ENCODE measurements at places on chromosomes 6 and 20.

- DNase-seq = no peak
Observed at GRCh38 chr6:63391203-63391970, 71.6 kb upstream of the LGSN start.

- DNase-seq = no peak
Observed at GRCh38 chr6:73722318-73723060, 26.5 kb downstream of the CD109 start.

DNA sequence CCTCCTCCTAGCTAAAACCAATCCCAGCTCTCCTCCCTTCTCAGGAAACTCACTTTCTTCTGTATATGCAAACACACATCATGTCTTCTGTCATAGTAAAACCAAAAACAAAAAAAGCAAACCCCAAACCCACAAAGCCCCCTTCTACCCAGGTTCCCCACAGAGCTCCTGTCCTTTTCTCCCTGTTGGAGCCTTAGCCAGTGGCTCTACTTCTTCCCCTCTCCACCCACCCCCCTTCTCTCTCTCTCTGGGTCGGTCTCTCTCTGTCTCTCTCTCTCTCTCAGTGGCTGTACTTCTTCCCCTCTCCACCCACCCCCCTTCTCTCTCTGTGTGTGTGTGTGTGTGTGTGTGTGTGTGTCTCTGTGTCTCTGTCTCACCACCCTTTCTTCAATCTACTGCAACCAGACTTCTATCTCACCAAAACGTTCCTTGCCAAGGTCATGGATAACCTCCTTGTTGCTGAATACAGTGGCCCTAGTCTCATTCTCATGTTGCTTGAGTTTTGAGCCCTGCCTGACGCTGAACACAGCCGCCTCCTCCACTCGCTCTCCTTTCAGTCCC, 8.7 kb upstream of the OSER1 start:
- DNase-seq = no peak

DNA sequence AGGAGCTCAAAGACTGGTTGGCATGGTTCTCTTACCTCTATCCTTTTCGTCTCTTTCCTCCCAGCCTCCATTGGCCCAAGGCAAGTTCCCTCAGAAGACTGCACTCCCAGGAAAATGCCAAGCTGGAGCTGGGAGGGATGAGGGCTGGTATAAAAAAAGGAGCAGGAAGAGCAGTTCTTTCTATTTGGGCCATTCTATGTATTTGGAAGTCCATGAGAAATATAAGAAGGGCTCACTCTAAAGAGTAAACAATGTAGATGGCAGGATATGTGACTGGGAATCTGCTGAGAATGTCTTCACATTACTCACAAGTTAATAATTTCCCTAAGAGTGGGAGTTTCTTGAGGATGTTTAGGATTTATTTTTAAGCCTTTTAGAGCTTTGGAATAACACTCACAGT, 36.6 kb upstream of the ADTRP start:
- DNase-seq = no peak

DNA sequence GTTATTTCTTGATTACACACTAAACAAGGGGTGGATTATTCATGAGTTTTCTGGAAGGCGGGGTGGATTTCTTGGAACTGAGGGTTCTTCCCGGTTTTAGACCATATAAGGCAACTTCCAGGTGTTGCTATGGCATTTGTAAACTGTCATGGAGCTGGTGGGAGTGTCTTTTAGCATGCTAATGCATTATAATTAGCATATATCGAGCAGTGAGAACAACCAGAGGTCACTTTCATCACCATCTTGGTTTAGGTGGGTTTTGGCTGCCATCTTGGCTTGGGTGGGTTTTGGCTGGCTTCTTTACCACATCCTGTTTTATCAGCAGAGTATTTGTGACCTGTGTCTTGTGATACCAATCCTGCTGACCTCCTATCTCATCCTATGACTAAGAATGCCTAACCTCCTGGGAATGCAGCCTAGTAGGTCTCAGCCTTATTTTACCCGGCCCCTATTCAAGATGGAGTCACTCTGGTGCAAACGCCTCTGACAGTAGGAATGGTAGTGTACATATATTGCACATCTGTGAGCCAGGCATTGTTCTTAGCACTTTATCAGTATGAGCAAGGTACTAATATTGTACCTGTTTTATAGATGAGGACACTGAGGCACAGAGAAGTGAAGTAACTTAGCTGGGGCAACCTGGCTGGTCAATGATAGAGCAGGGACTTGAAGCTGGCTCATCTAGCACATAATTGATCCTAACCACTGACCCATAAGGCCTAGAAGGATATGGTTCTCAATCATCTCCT, 203.7 kb downstream of the NFATC2 start:
- no peak for DNase-seq

GRCh38 chr20:20212675-20213096, 155.2 kb upstream of the INSM1 start:
- DNase-seq = no peak

GRCh38 chr6:28139860-28140543, 1.7 kb upstream of the ZKSCAN8 start:
- DNase-seq = no peak

- no peak for DNase-seq
Observed at GRCh38 chr6:1027109-1027794, 284.6 kb upstream of the FOXQ1 start.

- no peak for DNase-seq
Observed at GRCh38 chr6:156699017-156699421, 78.2 kb upstream of the ARID1B start.

DNA sequence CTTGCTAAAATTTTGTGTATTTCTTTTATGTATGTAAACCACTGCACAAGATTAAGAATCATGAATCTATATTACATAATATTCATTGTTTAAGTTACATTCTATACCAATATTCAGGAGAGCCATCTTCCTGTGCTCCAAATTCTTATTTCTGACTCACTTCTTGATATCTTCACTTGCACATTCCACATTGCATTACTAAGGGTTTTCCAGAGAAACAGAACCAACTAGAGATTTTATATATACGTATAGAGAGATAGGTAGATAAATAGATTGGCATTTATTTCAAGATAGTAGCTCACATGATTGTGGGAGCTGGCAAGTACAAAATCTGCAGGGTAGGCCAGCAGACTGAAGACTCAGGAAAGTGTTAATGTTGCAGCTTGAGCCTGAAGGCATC, 222.2 kb upstream of the PRSS16 start:
- no peak for DNase-seq

DNA sequence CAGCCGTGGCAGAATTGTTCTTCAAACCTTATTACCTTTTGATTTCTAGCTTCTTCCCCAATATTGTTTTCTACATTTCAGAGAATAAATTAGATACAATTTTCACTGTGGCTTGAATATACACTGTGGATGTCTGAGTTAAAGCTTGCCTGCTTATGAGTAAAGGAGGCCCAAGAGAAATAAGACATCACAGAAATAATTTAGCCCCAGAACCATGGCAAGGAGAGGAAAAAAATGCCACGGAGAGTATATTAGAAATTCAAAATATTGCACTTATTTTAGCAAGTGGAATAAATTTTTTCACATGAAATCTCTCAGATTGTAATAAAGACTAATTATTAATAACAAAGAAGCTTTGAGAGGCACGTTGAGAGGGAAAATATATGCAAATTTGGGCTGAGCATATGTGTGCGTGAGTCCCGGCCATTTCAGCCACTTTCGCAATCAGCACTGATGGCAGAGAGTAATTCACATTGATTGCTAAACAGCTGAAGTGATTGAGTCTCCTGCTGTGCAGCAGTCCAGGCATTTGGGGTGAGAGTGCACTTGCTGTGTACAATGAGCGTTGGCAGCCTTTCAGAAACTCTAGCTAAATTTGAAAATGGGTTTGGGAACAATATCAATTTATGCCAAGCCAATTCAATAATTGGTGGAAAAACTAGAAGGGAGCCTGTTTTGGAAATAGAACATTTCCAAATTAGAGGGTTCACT, 596.0 kb downstream of the EPM2A start:
- DNase-seq = no peak

DNA sequence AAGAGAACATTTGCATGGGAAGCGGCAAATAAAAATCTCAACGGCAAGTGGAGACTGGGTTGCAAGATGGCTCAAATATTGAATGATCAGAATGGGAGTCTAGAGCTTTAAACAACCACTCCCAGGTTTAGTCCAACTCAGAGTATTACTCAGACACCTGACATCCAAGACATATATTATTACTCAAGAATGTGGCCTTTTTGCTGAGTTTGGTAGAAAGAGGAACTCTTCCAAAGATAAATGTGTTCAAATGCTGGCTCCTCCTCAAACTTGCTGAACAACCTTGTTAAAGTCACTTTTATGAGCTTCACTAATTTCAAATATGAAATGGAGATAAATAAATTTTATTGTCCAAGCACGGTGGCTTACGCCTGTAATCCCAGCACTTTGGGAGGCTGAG, 77.8 kb downstream of the ESR1 start:
- DNase-seq = no peak

DNA sequence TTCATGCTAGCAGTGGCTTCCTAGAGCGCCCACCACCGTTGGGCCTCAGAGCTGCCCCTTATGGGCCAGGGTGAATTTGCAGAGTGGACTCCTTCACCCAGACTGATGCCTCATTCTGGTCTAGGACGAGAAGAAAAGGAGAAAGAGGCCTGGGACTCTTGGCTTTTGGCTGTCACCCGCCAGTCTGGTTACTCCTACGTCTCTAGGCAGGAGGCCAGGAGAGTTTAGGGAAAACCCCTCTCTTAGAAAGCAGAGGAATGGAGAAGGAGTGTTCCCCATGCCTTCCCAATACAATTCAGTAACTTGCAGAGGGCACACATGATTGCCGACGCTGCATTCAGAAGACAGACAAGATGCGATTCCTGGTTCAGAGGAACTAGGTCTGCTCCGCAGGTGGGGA, 70.1 kb downstream of the CDC5L start:
- no peak for DNase-seq

DNA sequence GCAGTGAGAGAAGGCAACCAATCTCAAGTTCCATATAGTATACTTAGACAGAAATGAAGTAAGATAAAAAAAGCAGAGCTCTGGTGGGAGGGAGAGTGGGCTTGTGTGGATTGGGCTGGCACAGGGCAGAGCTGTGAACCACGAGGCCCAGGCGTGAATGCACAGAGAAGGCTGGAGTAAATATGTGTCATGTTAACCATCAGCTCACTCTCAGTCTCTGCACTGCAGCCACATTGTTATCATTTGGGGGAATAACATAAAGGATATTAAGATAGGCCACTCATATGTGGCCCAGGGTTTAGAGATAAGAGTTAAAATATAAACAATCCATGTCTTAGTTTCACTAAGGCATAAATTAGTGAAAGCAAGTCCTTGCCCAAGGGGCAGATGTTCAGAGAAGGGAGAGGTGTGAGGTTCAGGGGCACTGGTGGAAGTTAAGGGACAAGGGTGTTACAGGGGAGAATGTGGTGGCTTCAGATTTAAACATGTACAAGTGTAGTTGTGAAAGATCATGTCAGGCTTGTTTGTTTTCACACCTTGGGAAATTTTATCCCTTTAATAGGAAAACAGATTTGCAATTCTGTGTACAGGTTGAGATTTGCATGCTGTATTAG, 14.4 kb downstream of the GMPR start:
- no peak for DNase-seq

DNA sequence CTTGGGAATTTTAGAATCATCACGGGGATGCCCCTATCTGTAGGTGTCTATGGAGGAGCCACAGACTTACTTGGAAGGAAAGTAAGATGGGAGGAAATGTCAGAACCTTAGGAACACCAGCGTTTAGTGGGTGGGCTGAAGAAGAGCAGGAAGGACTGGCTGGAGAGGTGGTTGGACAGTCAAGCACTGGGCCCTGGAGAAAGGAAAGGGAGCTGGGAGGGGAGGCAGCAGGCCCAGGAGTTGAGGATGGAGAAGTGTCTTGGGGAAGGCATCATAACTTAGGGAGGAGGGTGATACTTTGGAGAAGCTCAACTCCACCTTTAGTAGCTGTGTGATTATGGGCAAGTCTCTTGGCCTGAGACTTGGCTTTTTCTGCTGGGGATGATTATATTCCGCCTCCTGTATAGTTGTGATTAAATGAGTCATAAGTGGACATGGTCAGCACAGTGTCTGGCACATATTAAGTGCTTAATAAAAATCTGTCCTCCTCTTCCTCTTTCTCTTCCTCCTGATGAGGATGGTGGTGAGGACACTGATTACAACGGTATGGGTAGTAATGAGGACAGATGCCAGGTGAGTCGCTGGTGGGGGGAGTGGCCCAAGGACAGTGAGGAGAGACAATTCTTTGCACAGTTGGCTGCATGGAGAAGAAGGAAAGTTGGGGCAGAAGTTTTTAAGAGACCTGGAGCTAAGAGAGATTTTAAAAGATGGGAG, 125.7 kb downstream of the TOX2 start:
- no peak for DNase-seq

- no peak for DNase-seq
Observed at GRCh38 chr6:41132254-41132653, 21.9 kb downstream of the TREML1 start.

- DNase-seq = no peak
Observed at GRCh38 chr6:126232671-126233070, 107.2 kb upstream of the CENPW start.
